ENCODE measurements at places on chromosomes 5 and 9.

DNA sequence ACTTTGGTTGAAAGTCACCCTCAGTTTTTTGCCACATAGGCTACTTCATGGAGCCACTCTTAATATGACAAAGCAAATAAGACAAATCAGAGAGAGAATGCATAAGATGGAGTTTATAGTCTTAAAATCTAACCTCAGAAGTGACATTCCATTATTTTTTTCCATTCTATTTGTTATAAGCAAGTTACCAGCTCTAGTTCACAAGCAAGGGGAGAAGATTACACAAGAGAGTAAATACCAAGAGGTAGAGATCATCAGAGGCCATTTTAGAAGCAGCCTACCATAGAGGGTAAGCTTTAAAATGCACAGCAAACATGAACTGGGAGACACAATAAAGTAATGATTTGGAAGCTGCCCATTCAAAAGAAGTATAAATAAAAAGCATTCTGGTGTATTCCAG lies 651.3 kb upstream of the MEF2C start:
- no peak for DNase-seq

DNA sequence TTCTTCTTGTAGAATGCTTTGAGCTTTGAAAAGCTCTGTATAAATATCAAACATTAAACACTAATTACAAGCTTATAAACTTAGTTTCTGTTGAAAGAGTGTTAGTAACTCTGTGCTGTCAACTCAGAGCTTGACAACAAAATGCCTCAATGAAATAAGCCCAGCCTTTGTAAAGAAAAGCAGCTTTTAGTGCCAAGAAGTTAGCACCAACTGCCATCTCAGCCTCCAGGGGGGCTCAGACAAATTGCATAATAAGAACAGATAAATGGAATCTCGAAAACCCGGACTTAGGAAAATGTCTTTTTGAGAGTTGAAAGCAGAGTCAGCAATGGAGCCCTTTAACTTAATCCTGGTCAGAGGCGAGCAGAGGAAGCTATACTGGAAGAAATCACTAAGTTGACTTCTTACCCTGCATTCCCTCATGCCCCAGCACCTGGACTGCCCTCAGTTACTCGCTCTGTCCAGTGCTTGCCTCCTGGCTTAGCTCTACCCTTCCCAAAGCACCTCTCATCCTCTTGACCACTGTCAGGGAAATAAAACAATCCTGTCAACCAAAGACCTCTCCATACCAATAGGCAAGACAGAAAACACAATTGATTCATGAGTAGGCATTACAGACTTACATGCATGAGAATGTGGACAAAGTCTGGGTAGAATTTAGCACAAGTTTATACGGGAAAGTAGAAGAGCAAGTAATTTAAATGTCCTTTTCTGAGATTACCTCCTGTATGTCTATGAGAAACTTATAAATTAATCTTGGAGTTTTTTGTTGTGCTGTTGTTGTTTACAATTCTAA lies 352.7 kb downstream of the ZNF608 start:
- DNase-seq: no peak

DNA sequence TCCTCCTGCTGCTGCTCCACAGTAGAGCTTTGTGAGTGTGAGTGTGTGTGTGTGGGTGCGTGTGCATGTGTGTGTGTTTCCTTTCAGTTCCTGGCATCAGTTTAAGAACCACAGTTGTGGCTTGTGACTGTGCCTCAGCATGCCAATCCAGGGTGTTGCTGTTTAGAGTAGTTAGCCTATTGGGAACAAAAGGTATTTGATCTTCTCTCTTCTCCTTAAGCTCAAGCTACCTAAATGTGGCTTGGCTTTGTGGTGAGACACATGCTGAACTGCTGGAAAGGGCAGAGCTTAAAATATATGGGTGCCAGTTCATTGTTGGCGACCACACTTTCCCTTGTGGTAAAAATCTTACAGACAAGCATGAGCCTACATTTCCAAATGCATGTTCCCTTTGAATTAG lies 116.6 kb upstream of the BNC2 start:
- peak; percentile 16 for DNase-seq

- no peak for DNase-seq
Observed at GRCh38 chr5:77418162-77418561, 74.0 kb downstream of the WDR41 start.

GRCh38 chr9:4985386-4986266 lies 554 bp downstream of the JAK2 start:
- peak; percentile 70 for DNase-seq

- no peak for DNase-seq
Observed at GRCh38 chr5:110179321-110179720, 489.6 kb downstream of the MAN2A1 start.

DNA sequence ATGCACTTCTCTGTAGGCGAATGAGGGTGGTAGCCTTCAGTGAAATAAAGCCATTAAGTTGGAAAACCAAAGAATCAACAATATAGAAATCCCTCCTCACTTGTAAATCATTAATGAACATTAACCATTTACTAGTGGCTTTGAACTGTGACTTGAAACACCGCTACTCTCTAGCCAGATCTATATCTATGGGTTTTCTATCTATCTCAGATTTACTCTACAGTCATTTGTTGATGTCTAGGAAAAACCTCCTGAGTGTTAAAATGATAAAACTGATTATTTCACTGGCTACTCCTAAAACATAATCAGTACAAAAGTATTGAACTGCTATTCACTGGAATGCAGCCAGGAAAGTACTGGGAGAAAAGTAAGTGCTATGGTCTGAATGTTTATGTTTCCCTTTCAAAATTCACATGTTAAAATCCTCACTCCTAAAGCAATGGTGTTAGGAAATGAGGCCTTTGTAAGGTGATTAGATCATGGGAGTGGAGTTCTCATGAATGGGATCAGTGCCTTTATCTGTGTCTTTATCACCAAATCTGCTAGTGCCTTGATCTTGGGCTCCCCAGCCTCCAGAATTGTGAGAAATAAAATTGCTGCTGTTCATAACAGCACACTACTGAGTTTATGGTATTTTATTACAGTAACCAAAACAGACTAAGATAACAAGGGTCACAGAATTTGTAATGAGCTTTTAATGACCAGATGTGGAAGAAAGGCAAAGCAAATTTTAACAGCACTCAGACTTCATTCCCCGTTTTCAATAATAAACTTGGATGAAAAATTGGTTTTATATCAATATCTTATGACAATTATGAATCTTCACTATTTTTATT lies 8.6 kb upstream of the OXCT1 start:
- no peak for DNase-seq

DNA sequence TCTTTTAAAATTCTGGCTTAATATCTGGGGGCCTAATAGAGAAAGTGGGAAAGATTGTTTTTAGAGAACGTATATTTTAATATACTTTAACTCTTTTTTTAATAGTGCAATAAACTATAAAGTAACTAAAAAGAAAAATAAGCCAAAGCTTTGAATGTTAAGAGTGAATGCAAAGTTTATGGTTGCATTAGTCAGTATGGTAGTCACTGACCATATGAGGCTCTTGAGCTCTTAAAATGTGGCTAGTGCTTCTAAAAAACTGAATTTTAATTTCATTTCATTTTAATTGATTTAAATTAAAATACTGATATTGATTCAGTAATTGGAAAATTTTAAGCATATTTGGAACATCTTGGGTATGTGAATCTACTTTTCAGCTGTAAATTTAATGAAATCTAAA lies 310.7 kb downstream of the PJA2 start:
- no peak for DNase-seq

- no peak for DNase-seq
Observed at GRCh38 chr5:129768735-129769134, 20.8 kb downstream of the MINAR2 start.

DNA sequence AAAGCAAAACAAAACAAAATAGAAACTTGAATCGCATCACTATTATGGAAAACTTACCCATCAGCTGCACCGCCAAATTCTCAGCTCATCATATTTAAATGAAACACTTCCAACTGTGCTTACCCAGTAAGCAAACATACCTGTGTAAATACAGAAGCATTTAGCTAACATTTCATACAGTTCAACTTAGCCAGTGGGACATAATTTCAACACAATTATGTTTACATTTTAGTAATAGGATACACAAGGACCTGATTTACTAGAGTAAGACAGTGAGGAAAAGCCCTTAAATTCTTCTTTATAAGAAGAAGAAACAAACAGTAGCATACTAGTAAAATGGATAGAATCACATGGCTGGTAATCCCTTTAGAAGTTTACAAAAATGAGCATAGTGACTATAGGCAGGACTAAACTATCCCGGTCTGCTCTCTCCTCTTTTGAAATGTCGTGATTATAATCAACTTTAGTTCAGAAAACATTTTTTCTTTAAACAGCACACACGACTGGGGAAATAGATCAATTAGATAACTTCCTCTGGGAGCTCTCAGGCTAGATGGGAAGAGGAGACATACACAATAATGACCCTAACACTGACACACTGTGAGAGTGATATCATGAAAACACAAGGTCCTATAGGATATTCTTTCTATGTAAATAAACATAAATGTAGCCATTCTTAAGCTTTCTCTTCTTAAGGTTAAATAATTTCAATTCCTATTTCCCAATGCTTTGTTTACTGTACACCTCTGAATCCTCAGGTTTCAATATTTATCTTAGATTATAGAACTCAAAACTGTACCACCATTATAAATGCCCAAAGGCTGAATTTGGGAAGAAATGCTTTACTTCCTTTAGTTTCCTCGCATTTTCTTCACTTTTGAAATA lies 15.9 kb upstream of the CDC20B start:
- DNase-seq: no peak

- no peak for DNase-seq
Observed at GRCh38 chr5:33857037-33857436, 34.8 kb downstream of the ADAMTS12 start.

- DNase-seq: no peak
Observed at GRCh38 chr9:128120741-128121465, 6.6 kb downstream of the PTGES2 start.

GRCh38 chr5:14590949-14591348 lies 9.4 kb downstream of the OTULINL start:
- no peak for DNase-seq

DNA sequence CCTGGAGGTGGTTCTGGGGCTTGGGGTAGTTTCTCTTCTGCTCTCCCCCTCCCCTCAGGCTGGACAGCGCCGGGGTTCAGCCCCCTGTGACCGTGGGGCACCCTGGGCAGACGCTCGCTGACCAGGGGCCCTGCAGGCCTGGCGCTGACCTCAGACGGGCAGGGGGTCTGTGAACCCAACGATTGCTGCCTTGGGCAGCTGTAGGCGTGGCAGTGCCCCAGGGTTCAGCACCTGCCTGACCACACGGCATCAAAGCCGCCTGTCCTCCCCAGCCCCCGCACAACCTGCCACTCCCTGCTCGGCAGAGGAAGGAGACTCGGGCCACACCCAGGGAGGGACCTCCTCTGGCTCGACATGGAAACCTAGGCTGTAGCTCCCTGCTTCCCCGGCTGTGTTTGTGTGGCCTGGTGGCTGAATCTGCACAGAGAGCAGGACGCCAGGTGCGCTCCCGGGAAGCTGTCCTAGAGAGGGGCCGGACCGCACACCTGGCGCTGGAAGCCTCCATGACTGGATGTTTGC lies 12.2 kb downstream of the LCN12 start:
- no peak for DNase-seq

DNA sequence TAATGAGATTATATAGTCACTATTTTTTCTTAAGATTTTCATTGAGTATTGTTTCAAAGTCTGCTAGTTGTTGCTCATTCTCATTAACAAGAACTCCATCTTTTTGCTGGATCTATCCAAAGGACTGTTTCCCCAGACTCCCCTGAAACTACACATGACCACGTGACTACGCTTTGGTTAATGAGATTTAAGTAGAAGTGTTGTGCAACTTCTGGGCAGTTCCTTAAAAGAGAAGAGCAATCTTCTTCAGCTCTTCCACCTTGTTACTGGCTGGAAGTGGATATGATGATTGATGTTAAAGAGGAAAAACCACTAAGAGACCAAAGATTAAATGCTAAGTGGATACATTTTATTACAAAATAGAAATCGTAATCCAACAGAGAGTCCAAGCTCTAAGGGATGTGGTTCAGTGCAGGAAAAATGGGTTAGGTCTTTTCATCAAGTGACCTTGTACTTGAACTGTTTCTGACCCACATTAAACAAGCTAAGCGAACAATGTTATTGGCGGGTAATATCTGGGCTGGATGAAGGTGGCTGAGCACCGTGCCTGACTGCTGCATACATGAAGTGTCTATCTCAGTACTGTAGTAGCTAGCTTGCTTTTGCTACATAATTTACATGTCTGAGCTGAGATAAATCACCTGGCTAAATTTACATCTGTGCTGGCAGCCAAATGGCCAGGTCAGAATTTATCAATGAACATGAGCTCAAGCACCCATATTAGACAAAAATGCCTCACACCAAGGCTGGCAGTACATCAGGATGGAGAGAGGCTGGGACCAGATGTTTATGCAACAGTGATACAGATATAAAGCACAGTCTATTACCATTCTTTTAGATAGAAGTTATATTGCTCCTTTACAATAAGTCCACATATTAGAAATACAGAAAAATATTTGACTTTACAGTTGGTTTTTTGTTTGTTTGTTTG lies 7.5 kb upstream of the CTNNAL1 start:
- DNase-seq: peak; percentile 38

- no peak for DNase-seq
Observed at GRCh38 chr5:177288191-177288590, 15.3 kb downstream of the RAB24 start.

GRCh38 chr9:98101868-98102273 lies 17.2 kb downstream of the TRIM14 start:
- DNase-seq: peak; percentile 64

- DNase-seq: no peak
Observed at GRCh38 chr5:5787373-5787772, 364.9 kb downstream of the ICE1 start.

- no peak for DNase-seq
Observed at GRCh38 chr9:114015607-114016006, 62.5 kb downstream of the AMBP start.

DNA sequence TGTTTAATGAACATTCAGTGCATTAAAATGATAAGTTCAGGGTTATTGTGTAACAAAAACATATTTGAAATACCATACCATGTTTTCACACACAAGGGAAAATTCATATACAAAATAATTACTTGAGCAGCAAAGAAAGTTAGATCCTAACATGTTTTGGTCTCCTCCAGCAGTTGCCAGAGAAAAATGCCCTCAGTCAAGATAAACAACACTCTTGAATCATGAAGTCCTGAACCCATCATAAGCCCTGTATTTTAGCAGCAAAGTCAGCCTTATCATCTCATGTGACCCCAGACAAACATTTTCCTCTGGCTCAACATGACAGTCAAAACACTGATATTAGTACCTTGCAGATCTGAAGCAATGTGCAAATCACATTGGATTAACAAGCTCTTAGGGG lies 1541.1 kb upstream of the WWC1 start:
- DNase-seq: no peak
